Stimulated activated CD4-positive, alpha-beta T cell treated with anti-CD3 and anti-CD28 coated beads, Interleukin-4, amount 100 ng/mL, for 1 hour (primary cell): ENCODE measurements at places on chromosomes 2 and 18.

DNA sequence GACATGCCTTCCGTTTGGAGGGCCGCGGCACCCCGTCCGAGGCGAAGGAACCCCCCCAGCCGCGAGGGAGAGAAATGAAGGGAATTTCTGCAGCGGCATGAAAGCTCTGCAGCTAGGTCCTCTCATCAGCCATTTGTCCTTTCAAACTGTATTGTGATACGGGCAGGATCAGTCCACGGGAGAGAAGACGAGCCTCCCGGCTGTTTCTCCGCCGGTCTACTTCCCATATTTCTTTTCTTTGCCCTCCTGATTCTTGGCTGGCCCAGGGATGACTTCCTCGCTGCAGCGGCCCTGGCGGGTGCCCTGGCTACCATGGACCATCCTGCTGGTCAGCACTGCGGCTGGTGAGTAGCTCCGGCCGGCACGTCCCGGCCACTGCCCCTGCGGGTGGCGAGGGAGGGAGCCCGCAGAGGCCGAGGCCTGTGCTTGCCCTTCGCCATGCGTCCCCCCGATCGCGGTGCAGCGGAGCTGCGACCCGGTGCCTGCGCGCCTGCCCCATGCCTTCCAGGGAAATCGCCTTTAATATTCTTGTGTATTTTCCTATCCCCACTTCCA, 1.2 kb downstream of the BMPR2 start:
- peak; percentile 15 for DNase-seq

- DNase-seq = peak; percentile 29
Measured at GRCh38 chr2:157336137-157337010, 10.8 kb upstream of the ERMN start.

DNA sequence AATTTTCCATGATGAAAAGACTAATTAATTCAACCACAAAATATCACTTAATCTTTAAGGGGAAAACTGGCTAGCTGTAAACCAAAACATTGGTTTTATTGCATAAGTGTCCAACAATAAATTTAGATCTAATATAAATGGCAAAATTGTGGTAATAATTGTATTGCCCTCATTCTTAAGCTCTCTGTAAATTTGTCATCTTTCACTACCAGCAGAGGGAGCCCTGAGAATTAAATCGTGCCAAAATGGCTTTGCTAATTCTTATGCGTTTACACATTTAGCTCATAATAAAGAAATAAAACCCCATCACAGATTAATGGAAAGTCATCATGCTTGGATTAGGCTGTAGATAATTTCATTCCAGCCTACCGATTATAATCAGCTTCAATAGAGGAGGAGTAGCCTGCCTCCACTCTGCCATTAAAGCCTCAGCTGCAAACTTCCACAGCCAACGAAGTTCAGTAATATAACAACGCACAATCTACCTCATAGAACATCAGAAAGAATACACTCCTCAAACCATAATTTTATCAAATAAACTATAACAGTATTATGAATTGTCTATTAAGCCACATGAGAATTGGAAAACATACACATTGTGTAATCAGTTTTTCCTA, 70.0 kb upstream of the ATP5MC3 start:
- no peak for DNase-seq

- DNase-seq = no peak
Measured at GRCh38 chr2:40095000-40095399, 315.9 kb upstream of the THUMPD2 start.

DNA sequence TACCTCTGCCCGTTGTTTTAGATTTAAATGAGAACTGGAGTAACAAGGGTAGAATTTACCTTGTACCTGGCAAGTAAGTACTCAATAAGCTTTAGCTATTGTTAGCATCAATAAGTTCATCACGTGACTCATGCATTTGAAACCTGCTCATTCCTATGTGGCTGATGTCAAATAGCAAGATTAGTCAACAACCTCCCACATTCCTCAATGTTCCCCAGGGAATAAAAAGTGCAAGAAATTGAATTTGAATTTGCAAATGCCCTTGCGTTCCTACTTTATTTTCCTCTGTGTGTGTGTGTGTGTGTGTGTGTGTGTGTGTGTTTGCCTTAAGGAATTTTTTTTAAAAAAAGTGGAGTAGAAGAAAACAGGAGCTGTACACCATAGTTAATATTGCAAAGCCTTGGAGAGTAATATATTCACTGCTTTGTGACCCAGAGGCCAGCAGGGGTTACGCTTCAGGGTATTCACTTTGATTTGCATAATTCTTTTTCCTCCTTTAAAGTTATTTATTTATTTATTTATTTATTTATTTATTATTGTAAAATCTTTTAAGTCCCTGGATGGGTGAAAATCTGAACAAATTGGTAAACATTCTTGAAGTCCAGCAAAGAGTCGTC, 43.9 kb upstream of the DNAH7 start:
- no peak for DNase-seq

- no peak for DNase-seq
Measured at GRCh38 chr2:86453836-86454235, 12.7 kb downstream of the KDM3A start.

- no peak for DNase-seq
Measured at GRCh38 chr2:230140667-230141066, 71.9 kb upstream of the SLC16A14 start.

- no peak for DNase-seq
Measured at GRCh38 chr2:28617502-28618184, 121.8 kb downstream of the PLB1 start.

DNA sequence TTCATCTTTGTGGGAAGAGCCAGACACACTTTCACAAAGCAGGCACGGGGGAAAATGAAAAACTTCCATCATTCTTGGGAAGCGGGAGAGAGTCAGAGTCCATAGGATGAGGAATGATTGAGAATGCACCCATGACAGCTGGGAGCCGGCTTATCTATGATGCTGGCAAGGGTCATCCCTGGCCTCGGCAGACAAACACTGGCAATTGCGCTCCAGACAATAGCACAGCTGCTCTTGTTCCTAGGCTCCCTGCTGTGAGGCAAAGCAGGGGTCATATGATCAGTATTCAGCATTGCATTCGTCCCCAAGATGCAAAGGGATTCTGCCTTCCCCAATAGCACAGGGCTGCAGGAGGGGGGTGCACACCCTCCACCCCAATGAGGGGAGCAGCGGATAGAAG, 33.0 kb downstream of the CYRIA start:
- no peak for DNase-seq
